Endothelial cell of umbilical vein (primary cell): ENCODE measurements at places on chromosomes 6 and 20. TPM values are rescaled to one million over a fixed set of nuclear protein-coding genes. Genes with fewer than 3 reads are reported as not detected.

GUCA1A gene
- total RNA-seq = 0.22 TPM in 1 of 2 replicates, not detected in the other

CCR6 gene
- total RNA-seq = not detected in 2 replicates

KCNK15 gene
- not detected in 2 replicates for total RNA-seq

INSM1 gene
- not detected in 2 replicates for total RNA-seq

WFDC6 gene
- not detected in 2 replicates for total RNA-seq

RAET1L gene
- not detected in 2 replicates for total RNA-seq

FAXC gene
- total RNA-seq = 3.6 and 8.4 TPM in 2 replicates

HTR1B gene
- total RNA-seq = 54.7 and 57.5 TPM in 2 replicates

EEF1A2 gene
- total RNA-seq = 2.9 and 3.4 TPM in 2 replicates

AVP gene
- total RNA-seq = not detected in 2 replicates

C20orf202 gene
- total RNA-seq = not detected in 2 replicates

PACSIN1 gene
- not detected in 2 replicates for total RNA-seq

ZNF451 gene
- total RNA-seq = 54.2 and 64.4 TPM in 2 replicates

SGK2 gene
- 0.27 and 0.35 TPM in 2 replicates for total RNA-seq

FAM83C gene
- not detected in 2 replicates for total RNA-seq

SPTLC3 gene
- 0.23 and 0.29 TPM in 2 replicates for total RNA-seq

SEL1L2 gene
- total RNA-seq = not detected in 2 replicates

TSBP1 gene
- total RNA-seq = not detected in 2 replicates

C6orf132 gene
- 0.07 and 0.71 TPM in 2 replicates for total RNA-seq

MTFR2 gene
- total RNA-seq = 7.4 and 7.7 TPM in 2 replicates

TMC2 gene
- not detected in 2 replicates for total RNA-seq

VTA1 gene
- total RNA-seq = 40.9 and 45.8 TPM in 2 replicates

LCA5 gene
- total RNA-seq = 4.2 and 4.9 TPM in 2 replicates

RAB22A gene
- total RNA-seq = 15.7 and 16.3 TPM in 2 replicates

CAP2 gene
- total RNA-seq = 18.0 and 21.3 TPM in 2 replicates
